ENCODE measurements at places on chromosomes 6 and 20.

DNA sequence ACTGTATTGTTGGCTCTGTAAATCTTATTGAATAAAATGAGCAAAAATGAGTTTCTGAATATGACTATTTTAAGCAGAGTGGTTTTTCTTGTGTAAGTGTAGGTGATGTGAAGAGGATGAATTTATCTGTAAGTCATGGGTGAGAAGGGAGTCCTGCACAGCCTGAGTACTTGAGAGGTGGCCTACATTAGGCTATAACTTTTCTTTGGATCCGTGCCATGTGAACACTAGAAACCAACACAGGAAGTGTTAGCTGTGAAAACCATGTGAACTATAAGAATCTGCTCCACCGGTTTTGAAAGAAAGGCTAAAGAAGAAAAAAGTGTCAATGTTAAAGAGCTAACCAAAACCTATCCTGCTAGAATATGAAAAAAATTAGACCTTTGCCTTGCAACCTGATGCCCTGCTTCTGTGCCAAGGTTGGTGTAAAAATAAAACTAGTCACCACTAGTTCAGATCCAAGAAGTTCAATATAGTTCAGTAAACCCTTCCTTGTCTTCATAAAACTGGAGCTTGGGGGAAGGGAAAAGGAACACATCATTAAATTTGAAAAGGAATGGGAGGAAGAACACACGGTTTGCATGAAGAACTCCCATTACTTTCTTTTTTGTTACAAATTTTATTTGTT lies 21.3 kb downstream of the PLCB1 start:
- peak; percentile 51 for DNase-seq

DNA sequence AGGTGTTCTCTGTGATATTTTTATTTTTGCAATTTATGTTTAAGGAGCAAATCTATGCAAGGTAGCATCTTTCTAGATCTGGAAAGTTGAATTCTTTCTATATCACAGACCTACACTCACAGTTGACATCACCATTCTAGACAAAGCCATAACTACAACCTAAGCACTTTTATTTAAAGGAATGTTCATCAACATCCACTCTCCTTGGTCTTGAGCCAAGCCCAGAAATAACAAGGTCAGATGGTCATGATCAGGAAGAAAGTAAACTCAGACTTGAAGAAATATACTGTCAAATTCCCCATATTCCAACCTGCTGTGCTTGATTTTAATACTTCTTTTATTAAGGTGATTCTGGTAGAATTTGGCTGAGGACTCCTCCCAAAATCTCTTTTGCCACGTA lies 32.2 kb downstream of the MMUT start:
- DNase-seq: no peak

GRCh38 chr6:27767851-27768250 lies 144.3 kb downstream of the OR2B2 start:
- DNase-seq: no peak

- no peak for DNase-seq
Measured at GRCh38 chr6:135522965-135523692, 25.6 kb upstream of the AHI1 start.

- DNase-seq: no peak
Measured at GRCh38 chr20:9179193-9179802, 110.4 kb downstream of the PLCB4 start.

GRCh38 chr20:64131406-64131805 lies 24.0 kb upstream of the NPBWR2 start:
- DNase-seq: no peak

GRCh38 chr6:21305893-21306332 lies 287.6 kb upstream of the SOX4 start:
- DNase-seq: no peak

- no peak for DNase-seq
Measured at GRCh38 chr6:107712237-107712664, 111.9 kb downstream of the SCML4 start.

GRCh38 chr6:88263591-88263990 lies 97.4 kb upstream of the CNR1 start:
- no peak for DNase-seq
